ENCODE measurements at places on chromosomes 16 and 17.
A peak's percentile ranks its signal among the peaks of the same experiment; 100 is the strongest.

GRCh38 chr17:74730491-74731346 lies 6.3 kb upstream of the RAB37 start:
- DNase-seq, result no peak

GRCh38 chr17:33267271-33267790 lies 25.8 kb downstream of the ASIC2 start:
- DNase-seq, result peak; percentile 4

DNA sequence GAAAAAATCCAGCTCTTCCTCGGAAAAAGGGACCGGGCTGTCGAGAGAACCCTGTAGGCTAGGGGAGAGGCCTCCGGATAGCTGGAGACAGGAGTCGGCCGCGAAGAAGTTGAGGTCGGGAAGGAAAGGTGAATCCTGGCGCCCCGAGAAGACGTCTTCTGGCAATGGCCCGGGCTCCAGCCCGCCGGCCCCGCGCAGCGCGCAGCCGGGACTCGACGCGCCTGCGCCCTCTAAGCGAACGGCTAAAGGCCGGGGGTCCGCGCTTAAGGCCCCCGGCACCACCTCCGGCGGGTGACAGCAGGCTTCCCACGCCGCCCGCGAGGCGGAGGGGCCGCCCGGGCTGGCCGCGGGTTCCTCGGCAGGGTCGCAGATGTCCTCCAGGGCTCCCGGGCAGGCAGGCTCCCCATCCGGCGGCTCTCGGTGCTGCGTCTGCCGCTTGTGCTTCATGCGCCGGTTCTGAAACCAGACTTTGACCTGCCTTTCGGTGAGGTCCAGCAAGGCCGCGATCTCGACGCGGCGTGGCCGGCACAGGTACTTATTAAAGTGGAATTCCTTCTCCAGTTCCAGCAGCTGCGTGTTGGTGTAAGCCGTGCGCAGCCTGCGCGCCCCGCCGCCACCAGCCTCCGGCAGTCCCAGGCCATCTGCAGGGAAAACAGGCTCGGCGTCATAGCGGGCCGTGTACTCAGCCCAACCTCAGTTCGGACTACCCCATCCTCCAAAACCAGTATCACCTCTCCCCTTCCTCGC lies 1.6 kb downstream of the HOXB2 start:
- DNase-seq, result peak; percentile 66

DNA sequence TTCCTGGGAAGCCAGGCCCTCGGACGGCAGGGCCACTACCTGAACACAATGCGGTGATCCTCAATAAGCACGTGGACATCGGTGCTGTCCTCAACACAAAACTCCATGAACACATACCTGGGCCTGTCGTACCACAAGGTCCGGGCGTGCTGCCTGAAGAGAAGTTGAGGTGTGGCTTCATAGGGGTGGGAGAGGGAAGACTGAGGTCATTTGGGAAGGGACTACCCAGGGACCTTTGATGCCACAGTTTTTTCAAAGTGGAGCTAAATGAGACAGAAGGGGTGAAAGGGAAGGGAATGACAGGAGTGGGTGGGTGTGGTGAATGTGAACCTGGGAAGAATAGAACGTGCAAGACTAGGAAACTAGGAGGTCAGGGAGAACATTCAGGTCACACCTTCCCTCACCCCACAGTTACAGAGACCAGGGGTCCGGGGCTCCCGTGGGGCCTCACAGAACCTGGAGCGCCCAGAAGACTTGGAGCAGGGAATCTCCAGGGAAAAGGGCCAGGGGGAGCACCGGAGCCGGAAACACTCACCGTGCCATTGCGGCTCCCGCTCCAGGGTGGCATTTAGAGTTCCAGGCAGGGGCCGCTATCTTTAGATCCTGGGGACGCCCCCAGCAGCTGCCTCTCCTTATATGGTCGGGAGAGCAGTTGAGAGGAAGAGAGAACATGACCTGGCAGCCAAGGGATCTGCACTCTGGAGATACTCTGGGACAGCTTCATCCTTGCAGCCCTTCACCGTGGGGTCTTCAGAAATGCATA lies at the start of gene PTGES3L:
Gene PTGES3L, minus strand, starts transcription at position 570 of the 763 bp plus-strand sequence. Its CDS starts 27 bp downstream, at position 543.
- no peak for DNase-seq

DNA sequence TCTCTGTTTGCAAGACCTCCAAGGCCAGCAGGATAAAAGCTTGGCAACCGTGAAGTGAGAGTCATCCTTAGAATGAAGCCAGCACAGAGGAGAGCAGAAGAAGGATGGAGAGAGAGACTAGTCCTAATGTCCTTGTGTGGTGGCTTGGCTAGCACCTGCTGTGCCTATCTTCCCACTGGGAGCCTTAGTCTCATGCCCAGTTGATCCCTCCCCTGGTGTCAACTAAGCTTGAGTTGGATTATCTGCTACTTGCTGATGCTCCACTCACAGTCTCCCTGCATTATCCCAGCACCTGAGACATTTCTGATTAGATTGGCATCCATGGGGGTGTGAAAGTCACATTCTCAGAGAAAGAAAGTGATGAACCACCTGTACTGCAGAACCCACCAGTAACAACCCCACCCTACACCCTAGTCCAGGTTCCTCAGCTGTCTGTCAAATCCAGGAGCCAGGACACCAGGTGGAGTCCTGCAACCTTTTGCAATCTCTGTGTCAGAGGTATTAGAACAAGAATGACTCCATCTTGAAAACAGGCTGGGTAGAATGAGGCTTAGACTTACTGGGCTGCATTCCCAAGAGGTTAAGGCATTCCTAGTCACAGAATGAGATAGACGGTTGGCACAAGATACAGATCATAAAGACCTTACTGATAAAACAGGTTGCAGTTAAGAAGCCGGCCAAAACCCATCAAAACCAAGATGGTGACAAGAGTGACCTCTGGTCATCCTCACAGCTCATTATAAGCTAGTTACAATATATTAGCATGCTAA lies 460.2 kb upstream of the C16orf82 start:
- DNase-seq, result no peak

DNA sequence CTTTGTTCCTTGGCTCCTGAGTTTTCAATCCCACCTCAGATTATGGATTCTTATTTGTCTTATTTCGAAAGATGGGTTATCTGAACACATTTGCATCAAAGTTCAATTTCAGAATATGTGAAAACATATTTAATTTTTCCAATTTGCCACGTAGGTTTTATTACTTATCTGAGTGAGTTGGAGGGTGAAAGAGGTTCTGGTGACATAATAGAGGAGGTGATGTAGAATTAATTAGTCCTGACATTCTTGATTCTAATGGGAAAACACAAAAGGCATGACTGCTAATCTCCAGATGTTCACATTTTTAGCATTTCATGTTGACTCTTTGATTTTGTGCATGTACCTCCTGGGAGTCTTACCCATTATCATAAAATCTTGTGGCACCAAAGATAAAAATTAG lies 9.1 kb downstream of the TOM1L1 start:
- no peak for DNase-seq

DNA sequence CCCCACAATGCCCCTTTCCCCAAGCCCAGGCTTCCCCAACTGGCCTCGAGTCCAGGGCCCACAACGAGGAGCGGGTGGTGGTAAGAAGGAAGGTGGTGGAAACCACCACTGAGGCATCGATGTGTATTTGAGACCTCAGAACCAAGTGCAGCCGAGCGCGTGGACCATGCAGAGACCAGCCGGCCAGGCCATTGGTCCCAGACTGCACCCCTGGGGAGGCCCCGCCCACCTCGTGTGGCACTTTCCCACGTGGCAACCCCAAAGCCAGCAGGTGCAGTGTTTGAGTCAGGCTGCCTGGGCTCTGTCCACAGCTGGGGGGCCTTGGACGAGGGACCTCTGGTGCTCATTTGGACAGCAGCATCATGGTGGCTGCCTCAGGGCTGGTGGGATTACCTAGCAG lies 28.1 kb upstream of the BAHCC1 start:
- DNase-seq, result no peak

DNA sequence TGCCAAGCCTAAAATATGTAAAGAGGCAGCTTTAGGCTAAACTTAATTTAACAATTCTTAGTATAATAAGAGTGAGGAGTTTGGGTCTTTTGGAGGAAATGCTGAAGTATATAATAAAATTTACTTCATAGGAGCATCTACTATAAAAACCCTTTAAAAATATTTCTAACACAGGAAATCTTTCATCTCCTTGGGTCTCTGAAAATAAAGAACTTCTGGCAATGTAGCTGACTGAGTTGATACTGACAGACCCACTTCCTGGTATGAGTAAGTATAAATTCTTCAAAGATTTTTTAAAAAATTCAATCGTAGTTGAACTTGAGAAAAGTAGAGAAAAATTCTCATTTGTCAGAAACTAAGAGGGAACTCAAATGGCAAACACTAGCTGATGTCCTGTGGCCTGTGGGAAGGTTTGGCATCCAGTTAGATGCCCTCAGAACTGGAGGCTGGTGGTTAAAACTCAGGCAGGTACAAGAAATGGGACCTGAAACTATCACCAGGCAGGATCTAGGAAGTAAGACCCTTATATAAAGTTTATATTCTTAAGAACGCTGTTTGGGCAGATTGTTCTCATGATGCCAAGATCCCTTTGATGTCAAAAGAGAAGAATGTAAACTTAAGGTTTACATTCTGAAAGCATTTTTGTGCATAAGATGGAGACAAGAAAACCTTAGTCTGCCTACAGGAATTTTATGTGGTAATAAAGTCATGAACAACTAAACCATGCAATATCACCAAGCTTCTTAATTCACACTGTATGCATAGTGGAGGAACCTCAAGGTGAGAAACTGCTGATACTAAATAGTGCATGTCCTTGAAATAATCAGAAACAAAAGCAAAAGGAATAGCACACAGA lies 6.2 kb downstream of the KRTAP4-6 start:
- no peak for DNase-seq

- no peak for DNase-seq
Measured at GRCh38 chr17:35536664-35537171, 760 bp downstream of the SLFN12L start.

DNA sequence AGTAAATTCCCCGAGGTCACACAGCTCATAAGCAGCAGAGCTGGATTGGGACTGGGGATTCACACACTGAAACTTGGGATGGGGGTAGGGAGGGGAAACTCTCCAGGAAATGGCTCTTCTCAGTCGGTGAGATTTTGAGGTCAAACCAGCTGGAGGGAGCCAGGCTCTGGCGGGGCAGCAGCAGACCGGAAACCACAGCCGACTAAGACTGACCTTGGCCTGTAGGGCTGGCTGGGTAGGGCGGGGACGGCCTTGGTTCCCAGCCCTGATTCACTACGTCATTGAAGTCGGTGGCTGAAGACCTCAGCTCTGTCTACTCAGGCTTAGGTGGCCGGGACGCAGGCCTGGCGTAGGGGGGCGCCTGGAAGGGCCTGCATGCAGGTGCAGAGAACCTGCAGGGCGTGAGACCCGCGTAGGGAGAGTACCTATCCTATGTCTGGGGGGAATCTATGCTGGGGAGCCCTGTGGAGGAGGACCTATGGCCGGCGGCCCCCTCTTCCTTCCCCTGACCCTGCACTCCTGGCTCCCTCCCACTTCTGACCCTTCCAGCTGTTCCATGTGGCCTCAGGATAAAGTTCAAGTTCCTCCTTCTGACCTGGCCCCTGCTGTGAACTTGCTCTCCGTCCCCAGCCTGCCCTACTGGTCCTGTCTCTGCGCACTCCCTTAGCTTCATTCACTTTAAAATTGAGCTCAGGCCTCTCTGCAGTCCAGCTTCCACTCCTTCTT lies 11.9 kb upstream of the SLC4A1 start:
- peak; percentile 29 for DNase-seq

GRCh38 chr16:46972429-46973206 lies 856 bp downstream of the DNAJA2 start:
- DNase-seq, result peak; percentile 5

GRCh38 chr17:44008205-44008909 lies 3.9 kb downstream of the NAGS start:
- no peak for DNase-seq

- no peak for DNase-seq
Measured at GRCh38 chr16:66205287-66206231, 160.9 kb upstream of the CDH5 start.
